ENCODE measurements at places on chromosomes 1 and 21.

DNA sequence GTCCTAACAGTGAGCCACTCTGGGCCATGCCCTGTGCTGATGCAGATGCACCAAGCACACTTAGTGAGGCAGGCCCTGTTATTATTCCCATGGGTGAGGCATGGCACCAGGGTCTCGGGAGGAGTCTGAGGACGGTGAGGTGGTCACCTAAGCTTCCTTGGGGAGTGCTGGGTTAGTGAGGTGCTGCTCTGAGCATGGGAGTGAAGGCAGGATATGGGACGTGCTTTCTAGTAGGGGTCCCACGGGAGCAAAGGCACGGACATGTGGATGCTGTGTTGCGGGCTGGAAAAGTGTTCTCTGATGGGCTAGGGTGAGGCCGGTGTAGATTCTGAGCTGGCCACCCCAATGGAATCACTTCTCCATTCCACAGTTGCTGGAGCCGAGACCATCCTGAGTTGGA lies 77.5 kb upstream of the CSF3R start:
- DNase-seq, result no peak

DNA sequence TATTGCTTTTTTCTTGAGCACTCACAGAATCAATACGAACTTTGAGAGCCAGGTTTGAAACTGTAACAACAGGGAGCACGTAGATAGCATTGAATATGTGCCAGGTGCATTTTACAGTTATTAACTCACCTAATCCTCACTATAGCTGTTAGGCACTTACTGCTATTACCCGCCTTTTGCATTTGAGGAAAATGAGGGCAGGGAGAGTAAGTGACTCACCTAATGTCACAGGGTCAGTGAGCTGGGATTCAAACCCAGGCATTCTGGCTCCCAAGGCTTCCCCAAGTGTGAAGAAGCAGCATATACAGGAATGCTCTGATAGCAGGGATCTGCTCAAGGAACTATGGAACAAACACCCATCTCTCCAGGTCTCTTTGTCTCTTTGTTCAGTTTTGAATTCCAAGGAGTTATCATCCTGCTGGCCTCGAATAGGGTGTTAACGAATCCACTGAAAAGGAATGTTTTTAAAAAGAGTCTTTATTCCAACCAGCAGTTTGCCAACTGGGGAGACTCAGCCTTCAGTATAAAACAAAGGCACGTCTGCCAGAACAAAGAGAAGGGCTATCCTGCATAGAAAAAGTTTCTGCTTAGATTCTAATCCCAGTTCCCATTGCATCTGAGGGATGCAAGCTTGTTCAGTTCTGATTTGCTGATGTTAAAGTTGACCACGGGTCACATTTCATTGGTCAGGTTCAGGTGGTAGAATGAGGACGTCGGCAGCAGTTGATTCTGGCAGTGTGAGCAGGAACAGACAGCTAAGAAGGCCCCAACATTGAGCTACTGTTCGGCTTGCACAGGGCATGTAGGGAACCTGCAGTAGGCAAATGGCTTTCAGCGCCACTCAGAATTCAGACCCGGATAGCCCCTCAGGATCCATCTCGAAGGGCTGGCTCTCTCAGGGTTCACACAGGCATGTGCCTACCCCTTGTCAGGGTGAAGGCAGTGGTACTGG lies 22.1 kb downstream of the TRIM67 start:
- no peak for DNase-seq

DNA sequence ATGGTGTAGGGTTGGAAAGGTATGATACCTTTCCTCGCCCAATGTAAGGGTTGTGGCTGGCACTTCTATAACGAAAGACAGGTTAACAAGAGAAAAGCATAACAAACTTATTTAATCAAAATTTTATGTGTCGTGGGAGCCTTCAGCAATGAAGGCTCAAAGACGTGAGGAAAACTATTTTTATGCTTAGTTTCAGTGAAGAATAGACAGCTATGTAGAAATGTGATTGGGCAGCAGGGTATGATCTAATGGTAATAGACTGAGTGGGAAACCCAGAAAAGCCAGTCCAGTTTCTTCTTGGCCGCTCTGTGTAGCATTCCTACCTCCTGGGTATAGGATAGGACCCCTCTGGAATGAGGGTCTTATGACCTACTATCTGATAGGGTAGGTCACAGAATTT lies 464.7 kb downstream of the ADGRL2 start:
- no peak for DNase-seq

GRCh38 chr1:58157256-58157655 lies 389.3 kb downstream of the OMA1 start:
- no peak for DNase-seq

DNA sequence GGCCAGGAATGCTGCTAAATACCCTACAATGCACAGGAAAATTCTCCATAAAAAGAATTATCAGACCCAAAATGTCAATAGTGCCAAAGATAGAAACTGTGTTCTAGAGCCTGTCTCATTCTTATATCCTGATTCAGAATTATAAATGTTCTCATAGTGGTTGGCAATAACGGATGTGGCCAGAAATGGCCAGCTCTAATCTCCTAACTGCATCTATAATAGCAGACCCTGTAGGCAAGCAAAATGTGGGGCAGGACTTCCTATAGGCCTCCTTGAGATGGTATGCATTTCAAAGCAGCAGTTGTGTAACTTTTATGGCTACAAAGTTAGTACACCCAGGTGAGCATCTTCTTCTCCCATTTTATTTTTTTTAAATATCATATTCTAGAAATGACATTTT lies 95.9 kb upstream of the SGIP1 start:
- DNase-seq, result no peak

DNA sequence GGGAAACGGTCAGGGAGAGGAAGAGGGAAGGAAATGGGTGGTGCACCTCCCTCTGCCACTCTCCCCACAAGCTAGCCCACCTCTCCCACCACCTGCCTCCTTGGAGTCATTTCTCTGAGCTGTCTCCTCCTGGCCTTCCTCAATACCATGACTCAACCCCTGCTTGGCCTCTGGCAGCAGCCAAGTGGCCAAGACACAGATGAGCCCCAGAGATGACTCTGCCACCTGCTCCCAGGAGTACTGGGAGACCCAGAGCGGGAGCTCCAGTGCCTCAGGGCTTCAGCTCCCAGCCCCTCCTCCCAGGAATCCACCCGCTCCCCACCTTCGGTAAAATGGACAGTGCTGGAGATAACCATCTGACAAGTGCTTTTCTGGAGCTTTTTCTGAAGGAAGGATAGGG lies 2.6 kb downstream of the S100A16 start:
- DNase-seq, result no peak

GRCh38 chr1:145997718-145998023 lies 1.3 kb upstream of the TXNIP start:
- DNase-seq, result no peak

DNA sequence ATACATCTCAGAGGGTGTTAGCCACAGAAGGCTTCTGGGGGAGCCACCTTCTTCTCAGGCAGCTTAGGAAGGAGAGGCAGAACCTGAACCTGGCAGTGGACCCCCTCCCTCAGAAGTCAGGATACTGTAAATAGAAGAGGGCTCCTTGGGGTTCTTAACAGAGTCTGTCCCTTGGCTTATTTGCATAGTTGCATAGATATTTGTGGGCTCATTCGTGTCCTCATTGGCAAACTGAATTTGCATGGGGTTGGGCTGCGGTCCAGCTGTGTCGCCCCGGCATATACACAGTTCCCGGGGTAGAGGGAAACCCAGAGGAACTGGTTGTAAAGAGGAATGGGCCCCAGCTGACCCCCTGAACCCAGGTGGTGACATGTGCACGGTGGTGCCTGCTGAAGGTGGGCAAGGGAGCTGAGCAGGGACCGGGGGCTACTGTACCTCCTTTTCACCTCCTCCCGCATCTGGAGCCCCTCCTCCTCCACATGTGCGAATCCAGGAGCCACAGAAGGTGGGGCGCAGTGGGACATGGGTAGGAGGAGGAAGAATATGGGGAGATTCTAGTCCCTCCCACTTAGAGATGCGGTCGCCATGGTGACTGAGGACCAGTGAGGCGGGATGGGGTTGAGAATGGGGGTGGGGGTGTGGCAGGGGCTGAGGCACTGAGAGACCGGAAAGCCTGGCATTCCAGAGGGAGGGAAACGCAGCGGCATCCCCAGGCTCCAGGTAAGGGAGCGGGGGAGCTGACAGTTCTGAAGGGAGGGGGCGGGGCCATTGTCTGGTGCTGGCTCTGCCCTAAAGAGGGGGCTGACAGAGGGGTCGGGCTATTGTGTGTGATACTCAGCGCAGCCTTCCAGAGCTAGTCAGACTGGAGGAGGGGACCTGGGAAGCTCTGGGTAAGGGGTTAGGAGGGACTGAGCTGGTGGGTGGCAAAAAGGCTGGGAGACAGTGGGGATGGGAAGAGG lies 3.7 kb upstream of the SEMA4A start:
- DNase-seq, result no peak

DNA sequence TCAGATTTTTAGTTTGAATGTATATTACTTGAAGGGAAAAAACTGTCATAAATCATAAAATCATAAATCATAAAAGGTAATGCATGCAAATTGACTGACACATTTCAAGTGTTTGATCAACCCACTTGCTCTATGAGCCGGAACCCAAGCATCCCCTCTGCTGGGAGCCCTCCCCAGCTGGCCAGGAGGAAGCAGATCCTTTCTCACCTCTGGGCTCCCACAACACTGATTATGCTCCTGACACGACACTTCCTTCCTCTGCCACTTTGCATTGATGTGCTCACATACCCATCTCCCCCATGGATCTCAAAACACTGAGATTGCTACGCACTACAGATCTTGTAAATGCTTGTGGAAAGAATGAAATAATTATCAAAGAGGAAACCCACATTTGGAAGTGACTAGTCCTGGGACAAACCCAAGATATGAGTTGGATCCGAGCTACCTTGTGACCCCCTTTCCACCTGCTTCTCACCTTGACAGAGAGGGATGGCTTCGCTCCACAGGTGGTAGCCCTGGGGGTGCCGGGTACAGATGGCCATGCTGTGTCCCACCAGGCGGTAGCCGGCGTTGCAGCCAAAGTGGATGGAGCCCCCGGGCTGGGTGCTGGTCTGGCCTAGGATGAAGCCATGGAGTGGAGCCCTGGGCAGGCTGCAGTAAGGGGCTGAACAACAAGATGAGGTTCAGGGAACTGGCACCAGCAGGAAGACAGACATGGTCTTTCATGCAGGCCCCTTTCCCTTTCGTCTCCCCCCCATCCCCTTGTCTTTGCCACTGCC lies 104.6 kb downstream of the ZSCAN20 start:
- DNase-seq, result no peak

- DNase-seq, result no peak
These were observed 18.9 kb upstream of the TMEM54 start for GRCh38 chr1:32919811-32920733.

DNA sequence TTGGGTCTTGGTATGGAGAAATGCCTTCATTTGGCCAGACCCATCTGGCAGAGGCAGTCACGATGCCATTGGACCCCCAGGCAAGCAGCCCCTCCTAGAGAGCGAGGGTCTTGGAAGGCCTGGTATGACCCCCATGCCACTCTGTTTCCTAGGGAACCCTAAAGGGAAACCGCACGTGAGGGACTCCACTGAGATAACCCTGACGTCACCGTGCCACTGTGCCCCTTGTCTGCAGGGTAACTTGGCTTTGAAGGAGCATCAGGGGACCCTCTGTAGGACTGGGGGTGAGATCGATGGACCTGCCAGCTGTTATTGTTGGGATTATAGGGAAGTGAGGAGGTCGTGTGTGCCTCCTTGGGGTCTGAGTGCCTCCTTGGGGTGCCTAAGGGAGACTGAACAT lies 34.5 kb downstream of the ABCG1 start:
- DNase-seq, result no peak

GRCh38 chr1:243594455-243594854 lies 255.6 kb downstream of the AKT3 start:
- DNase-seq, result no peak

DNA sequence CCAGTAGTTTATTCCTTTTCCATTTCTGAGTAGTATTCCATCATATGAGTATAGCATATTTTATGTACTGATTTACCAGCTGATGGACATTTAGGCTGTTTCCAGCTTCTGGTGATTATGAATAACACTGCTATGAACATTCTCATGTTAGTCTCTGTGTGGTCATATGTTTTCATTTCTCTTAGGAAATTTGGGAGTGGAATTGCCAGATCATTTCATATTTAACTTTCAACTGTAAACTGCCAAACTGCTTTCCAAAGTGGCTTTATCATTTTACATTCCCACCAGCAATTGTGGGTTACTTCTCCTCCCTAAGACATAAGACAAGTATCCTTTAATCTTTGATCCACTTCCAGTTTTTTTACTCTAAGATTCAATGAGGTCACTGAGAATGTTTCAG lies 85.7 kb upstream of the RALGPS2 start:
- no peak for DNase-seq

DNA sequence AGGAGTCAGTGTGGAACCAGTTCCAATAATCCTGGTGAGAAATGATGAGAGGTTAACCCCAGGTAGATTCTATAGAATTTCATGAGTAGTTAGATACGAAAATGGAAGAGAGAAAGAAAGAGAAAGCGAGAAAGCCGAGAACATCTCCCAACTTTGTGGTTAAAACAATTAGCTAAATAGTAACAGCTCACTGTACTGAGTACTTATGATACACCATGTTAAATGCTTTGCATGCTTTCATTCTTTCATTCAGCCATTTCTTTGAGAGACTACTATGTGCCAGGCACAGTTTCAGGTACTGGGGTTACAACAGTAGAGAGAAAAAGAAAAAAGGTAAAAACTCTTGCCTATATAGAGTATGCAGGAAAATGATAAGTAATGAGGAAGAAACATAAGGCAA lies 109.7 kb upstream of the SYT6 start:
- no peak for DNase-seq

- DNase-seq, result no peak
These were observed 654.6 kb upstream of the NEGR1 start for GRCh38 chr1:72936942-72937341.

DNA sequence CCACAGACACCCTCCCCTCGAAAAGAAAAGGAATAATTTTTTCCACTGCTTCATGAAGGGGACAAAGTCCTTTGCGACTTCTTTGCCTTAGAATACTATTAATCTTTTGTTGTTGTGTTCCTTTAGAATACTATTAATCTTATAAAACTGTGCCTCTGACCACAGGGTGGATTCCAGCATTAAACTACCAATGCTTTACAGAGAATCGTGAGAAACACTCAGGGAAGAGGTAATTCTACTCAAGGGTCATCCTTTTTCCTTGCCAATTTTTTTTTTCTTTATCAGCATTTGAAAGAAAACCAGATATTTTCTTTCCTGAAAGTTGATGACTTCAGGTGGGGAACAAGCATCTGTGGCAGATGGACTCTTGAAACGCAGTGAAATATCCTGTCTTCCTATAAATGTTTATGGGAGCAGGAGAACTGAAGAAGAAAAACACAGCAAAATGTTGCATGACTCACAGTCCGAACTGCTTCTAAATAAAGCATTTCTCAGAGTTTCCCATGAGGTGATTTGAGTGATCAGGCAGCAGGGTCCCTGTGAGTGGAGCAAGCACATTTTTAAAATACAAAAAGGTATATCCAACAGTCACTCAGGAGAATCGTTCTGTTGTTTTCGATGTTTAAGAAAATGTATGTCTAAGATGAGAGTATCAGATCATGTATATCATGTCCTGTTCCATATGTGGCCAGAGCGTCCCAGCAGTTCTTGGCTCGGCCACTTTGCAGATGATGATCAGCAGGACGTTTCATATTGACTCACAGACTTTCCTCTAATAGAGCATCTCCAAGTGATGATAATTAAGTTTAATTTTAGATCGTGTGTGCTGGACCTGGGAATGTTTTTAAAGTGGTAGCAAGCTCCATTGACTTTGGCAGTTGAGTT lies 154.2 kb upstream of the RUNX1 start:
- DNase-seq, result no peak

- no peak for DNase-seq
These were observed 4.3 kb upstream of the LRRC3 start for GRCh38 chr21:44450999-44451398.
